ENCODE measurements at places on chromosomes 4 and X. TPM values are rescaled to one million over a fixed set of nuclear protein-coding genes. Genes with fewer than 3 reads are reported as not detected.

DNA sequence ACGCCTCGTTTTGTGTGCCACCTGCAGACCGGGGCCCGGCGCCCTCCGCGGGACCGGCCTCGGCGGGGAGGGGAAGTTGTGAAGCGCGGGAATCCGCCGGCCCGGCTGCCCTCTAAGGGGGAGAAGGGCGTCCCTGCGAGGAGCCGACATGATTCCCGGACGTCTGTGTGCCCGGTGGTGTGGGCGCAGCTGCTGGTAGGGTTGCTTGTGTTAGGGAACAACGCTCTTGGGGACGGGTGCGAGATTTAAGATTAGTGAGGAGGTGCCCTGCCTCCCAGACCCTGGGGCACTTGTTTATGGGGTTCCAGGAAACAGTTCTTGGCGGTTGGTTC is 627 bp downstream of the CDKN2AIP start:
- no peak for DNase-seq

GRCh38 chr4:99593781-99594641 is 19.4 kb downstream of the MTTP start:
- no peak for DNase-seq

- no peak for DNase-seq
These were observed 4.3 kb upstream of the SHROOM2 start for GRCh38 chrX:9781941-9782340.

The RIPPLY1 gene
- total RNA-seq = not detected

DNA sequence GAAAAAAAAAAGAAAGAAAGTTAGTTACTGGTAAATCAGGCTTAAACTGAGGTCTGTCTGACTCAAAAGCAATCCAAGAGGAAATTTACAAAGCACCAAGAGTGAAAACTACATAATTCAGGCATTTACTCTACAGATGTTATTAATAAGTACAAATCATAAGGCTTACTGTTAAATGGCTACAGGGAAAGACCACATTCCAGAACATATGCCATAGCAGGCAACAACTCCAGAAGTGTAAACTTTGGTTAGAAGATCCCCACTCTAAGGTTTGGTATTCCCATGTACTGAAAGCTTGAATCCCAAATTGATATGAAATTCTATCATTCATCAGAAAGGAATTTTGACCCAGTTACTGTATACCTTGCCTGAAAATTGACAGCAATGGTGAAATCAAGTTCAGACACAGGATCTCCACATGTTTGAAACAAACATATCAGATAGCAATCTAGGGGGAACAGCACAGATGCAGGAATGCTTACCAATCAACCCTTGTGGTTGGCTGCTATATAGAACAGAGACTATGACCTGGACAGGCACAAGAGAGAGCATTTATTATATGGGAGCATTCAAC is 6.6 kb downstream of the USP26 start:
- DNase-seq = no peak

GRCh38 chr4:8225706-8226443 is 26.8 kb downstream of the SH3TC1 start:
- DNase-seq = no peak

DNA sequence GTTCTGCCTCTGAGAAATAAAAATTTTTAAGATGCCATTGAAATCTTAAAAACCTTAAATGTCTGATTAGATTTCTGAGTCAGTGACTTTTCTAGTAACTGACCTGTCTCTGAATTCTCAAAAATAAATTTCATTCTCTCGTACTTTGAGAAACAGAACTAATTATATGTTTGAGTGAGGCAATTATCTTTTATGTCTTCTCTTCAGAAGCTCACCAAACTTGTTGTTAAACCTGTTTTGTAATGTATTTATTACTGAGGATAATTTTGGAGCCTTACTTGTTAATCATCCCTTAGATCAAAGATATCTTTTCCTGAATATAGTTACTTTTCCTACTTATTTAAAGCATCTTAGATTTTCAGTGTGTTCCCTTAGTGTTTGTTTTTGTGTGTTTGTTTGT is 64.5 kb upstream of the MMAA start:
- no peak for DNase-seq
